ENCODE measurements at places on chromosomes 6 and 20.

- DNase-seq, result no peak
Measured at GRCh38 chr20:22826306-22827230, 208.5 kb upstream of the SSTR4 start.

DNA sequence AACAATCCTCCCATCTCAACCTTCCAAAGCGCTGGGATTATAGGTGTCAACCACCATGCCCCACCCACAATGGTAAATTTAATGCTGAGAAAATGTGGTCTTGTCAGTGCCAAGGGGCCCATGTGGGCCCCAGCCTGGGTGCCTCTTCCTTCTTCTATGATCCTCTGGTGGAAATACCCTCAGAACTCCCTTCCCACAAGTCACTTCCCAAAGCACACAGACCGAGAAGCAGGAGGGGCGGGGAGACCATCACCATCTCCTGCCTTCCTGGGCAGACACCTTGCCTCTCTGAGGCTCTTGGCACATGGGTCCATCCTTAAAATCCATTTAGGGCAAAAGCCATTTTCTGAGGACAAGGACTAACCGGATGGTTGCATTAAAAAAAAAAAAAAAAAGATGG is 59.0 kb downstream of the NOL4L start:
- DNase-seq, result no peak

- DNase-seq, result no peak
Measured at GRCh38 chr6:73614802-73615201, 39.0 kb downstream of the SLC17A5 start.

GRCh38 chr6:39210450-39210849 is 18.8 kb downstream of the KCNK5 start:
- no peak for DNase-seq

- DNase-seq, result no peak
Measured at GRCh38 chr6:161954699-161955276, 680.9 kb upstream of the AGPAT4 start.

GRCh38 chr6:44657206-44657819 is 269.8 kb downstream of the CDC5L start:
- no peak for DNase-seq

GRCh38 chr20:36303020-36303595 is 3.0 kb upstream of the DLGAP4 start:
- no peak for DNase-seq

DNA sequence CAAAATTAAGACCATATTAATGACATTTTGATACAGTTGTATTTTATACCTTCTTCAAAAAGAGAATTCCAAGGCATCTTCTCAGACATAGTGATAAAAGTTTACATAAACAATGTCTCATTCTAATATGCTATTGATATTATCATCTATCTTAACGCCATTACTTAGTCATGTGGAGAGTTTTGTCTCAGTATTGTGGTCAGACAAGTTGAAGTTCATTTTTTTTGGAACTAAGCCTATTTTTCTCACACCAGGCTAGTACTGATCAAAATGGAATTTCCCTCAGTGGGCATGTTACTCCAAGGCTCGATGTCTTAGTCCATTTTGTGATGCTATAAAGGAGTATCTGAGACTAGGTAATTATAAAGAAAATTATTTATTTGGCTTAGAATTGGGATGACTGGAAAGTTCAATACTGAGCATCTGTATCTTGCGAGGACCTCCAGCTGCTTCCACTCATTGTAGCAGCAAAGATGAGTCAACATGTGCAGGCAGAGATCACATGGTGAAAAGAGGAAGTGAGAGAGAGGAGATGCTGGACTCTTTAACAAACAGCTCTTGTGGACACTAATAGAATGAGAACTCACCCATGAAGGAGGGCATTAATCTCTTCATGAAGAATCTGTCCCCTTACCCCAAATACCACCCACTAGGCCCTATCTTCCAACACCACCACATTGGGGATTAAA is 825.5 kb upstream of the MANEA start:
- peak; percentile 28 for DNase-seq

- DNase-seq, result no peak
Measured at GRCh38 chr20:60476045-60476444, 517.8 kb downstream of the CDH26 start.

DNA sequence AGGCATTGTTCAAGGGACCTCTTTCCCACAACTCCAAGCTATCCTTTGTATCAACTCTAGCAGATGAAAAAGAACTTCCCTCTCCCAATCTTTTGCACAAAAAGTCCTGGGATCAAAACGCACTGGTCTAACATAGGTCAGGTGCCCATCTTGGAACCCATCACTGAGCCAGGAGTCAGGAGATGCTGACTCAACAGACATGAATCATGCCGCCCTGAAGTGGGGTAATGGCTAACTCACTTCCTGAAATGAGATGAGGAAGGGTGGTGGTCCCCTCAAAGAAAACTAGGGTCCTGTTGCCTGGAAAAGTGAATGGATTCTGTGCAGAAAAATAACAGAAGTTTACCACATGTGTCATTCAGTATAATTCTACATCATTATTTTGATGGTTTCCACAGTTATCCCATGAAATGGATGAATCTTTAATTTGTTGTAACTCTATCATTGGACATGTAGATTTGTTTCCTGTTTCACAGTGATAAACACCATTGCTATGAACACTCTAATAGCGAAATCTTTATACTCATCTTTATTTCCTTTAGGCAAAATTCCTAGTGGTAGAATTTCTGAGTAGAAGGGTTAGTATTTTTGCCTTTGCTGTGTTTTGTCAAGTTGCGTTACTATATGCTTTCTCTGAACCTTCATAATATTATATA is 151.3 kb downstream of the SLC16A10 start:
- DNase-seq, result no peak

GRCh38 chr20:57294550-57294949 is 28.1 kb upstream of the BMP7 start:
- no peak for DNase-seq

DNA sequence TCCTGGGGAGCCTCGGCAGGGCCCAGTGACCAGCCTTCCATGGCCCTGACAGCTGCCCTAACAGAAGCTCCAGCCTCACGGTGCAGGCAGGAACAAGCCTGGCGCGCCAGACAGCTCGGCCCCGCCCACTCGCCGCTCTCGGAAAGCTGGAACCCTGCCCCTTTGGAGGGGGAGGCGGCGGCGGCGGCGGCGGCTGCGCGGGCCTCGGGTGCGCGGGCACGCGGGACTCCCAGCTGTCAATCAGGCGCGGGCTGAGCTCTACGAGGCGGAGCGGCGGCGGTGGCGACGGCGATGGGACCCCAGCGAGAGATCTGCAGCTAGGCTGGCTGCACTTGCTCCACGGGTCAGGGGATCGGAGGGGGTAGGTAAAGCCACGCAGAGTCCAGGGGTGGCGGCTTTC is at the start of gene NRSN1:
Gene NRSN1, plus strand, starts transcription at position 236 of the 400 bp plus-strand sequence. CDS start 8,113 bp downstream, outside the sequence.
- DNase-seq, result no peak

- DNase-seq, result no peak
Measured at GRCh38 chr6:1227935-1228753, 83.8 kb upstream of the FOXQ1 start.

DNA sequence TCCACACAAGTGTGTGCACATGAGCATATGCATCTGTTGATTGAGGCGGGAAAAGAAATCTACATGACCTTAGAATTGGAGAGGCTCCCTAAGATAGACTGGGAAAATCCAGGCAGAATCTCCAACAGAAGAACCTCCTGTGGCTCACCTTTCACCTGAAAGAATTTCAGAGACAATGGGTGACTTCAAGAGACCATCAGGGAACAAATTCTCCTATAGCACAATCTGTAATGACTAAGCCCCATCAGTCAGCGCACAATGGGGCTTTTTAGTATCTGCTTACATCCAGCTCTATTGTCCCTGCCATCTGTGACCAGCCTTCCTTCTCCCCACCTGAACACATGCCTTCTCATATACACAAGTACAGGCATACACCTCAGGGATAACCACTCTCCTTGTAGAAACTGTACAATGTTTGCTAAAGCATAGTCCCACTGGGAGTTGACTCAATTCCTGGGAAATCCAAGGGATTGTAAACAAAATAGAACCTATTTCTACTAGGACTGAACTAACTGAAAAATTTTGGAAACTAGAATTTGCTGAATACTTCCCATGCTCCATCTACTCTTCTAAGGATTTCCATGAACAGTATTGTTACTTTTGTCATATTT is 150.8 kb upstream of the STXBP5 start:
- DNase-seq, result no peak
